Gastrocnemius medialis (tissue), 4 donors: ENCODE measurements at places on chromosomes 2 and 18. TPM values are rescaled to one million over a fixed set of nuclear protein-coding genes. Genes with fewer than 3 reads are reported as not detected.

Gene ADD2
- 0.60 TPM for total RNA-seq

Gene DHRS9
- total RNA-seq, result 0.33 TPM

Gene TNFRSF11A
- 1.8 TPM for total RNA-seq

Gene CNOT9
- 10.4 TPM for total RNA-seq
